ENCODE measurements at places on chromosomes 1 and 21.

DNA sequence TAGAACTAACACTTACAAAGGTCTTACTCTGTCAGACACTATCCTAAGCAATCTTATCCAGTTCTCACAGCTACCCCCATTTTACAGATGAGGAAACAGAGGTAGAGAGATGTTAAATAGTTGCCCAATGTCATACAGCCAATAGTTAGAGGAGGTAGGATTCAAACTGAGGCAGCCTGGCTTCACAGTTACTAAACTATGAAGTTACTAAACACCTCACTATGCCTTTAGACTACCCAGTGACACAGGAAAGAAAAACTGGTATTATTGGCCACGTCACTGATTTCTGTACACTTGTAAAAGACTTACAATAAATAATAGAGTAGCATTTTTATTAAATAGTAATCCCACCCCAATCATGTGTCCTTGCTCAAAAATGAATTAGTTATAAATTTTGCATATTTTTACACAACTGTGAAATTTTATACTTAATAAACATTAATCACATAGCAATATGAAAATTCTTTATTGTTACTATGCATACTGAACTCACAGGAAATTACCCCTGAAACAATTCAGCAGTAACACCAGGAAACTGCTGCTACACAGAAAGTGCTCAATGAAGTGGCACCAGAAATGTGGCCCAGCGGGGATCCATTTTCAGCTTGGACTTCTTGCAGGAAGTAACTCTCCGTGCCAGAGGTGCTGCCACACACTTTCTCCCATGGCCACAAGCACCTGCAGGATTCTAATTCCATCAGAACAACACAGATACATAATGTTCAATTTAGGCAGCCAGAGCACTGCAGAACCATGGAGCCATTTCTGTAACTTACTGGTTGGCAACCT lies 69.4 kb downstream of the VAV3 start:
- peak; percentile 3 for DNase-seq

DNA sequence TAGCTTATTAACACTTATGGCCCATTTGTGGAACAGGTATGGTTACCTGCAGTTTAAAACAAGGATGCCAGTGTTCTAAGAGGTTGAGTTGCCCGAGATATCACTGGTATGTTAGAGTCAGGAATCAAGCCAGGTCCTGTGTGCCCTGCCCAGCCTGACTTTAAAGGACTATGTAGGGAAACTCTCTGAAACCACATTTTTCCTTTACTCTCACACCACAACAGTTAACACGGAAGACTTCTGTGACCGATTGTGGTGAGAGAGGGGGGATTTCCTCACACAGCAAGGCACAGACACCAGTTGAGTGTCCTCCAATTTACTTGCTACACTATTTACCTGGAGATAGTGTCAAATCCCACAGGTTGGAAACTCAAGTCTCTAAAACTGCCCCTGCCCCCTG lies 47.8 kb downstream of the UCK2 start:
- DNase-seq = no peak

GRCh38 chr21:34180826-34181359 lies 107.5 kb downstream of the MRPS6 start:
- DNase-seq = no peak

GRCh38 chr1:186225096-186225495 lies 150.0 kb downstream of the TPR start:
- no peak for DNase-seq

- no peak for DNase-seq
These were observed 7.3 kb downstream of the UQCRHL start for GRCh38 chr1:15799928-15800835.

GRCh38 chr1:44029260-44029910 lies 1.9 kb downstream of the SLC6A9 start:
- no peak for DNase-seq

DNA sequence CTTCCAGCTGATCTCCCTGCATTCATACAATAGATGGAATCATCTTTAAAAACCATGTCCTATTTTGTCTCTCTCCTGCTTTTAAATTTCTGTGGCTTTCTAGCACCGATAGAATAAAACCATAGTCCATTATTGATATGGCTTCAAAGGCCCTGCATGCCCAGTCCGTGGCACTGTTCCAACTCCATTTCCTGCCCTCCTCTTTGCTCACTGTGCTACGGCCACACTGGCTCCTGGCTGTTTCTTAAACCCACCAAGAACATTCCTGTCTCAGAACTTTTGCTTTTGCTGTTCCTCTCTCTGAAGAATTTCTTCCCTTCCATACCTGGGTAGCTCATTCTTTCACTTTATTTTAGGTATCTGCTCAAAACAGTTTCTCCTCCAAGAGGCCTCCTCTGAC lies 7.2 kb downstream of the SLAMF1 start:
- DNase-seq = no peak

- no peak for DNase-seq
These were observed 126.7 kb upstream of the POU3F1 start for GRCh38 chr1:38173157-38173831.

DNA sequence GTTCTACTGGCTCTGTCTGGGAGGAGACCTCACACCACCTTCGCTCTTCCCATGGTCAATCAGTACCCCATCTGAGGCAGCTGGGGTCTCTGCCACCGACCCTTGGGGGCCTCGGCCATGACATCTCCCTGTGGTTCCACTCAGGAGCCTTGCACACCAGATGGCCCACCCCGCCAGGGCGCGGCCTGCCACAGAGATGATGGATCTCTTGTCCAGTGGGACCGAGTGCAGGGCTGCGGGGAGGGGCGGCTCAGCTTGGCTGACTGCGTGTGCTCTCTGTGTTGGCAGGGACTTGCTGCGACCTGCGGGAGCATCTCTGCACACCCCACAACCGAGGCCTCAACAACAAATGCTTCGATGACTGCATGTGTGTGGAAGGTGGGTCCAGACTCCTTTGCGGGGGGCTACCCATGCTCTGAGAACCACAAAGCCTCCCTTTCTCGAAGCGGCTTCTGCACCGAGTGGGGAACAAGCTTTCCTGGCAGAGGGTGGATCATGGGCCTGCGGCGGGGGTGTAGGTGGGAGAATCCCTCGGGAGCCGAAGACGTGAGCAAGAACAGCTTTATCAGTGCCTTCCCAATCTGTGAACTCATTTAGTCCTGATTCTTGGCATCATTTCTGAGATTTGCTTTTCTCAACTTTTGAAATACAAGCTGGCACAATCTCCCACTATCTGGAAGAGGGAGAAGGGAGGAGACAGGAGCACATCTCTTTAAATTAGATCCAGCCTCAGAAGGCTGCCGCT lies 20.9 kb upstream of the AGTRAP start:
- no peak for DNase-seq

DNA sequence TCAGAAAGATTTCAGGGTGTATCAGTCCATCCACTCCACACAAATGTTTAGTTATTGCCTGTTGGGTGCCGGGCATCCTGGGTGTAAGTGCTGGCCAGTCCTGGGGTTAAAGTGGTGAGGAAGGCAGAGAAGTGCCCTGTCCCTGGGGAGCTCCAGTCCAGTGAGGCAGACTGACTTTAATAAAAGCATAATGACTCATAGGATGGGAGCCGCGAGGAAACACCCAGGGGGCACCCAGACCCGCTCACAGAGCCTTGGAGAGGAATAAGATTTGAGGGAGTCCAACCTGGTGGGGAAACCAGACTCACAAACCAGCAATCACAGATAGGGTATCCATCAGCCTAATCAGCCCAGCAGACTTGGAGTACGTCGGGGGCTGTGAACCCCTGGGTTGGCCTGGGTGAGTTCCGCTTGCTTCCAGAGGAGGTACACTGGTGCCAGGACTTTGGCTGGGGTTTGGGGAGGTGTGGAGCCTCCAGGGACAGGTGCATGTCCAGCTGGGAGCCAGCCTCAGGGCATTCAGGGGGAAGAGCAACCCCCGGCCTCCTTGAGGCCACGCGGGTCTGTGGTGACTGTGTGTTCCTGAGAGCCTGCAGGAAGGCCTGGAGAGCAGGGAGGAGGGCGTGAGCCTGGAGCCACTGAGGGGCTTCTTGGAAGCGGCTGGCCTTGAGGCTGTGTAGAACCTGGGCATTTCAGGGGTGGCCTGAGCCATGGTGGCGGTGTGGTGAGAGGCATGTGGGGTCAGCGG lies 3.7 kb downstream of the PEAR1 start:
- no peak for DNase-seq

DNA sequence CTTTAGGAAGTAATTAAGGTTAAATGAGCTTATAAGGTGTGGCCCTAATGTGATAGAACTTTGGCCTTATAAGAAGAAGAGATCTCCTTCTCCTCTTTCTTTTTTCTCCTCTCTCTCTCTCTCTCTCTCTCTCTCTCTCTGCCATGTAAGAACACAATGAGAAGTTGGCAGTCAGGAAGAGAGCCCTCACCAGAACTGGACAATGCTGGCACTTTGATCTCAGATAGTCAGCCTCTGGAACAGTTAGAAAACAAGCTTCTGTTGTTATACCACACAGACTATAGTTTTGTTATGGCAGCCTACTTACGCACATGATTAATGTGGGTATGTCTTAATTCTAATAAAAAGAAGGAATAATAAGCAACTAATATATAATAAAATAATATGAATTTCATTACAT lies 444.2 kb upstream of the LRRC7 start:
- no peak for DNase-seq

- DNase-seq = no peak
These were observed 21.7 kb upstream of the PEX10 start for GRCh38 chr1:2433936-2434655.

DNA sequence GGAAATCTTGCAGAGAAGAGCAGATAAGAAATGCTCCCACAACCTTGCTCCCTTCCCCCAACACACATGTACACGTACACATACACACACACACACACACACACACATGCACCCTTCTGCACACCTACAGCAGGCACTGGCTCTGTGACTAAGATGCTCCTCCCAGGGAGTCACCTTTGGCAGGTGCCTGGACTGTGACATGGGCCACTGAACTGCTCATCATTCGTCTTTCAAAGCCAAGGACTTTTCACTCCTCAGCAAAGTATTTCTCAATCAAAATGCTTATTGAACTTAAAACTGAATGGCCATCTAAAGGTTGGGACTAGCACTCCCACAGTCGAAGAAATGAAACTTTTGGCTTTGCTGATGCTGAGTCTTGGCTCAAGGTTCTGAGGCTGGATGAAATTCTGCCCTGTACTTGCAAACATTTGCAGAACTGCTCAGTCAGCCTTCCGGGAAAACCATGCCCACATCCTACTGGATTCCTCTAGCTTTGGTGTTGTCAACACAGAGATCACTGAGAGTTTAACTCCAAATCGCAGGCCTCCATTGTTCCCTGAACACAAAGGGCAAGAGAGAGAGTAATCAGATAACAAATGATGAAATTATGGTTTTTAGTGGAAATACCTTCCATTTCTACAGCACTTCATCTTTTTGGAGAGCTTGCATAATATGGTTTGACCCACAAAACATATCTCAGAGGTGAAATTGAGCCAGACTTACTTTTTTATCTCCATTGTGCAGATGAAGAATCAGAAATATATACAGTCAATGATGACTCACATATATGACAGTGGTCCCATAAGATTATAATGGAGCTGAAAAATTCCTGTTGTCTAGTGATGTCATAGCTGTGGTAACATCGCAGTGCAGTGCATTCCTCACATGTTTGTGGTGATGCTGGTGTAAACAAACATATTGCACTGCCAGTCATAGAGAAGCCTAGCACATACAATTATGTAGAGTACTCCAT lies 72.4 kb upstream of the BCAR3 start:
- no peak for DNase-seq

DNA sequence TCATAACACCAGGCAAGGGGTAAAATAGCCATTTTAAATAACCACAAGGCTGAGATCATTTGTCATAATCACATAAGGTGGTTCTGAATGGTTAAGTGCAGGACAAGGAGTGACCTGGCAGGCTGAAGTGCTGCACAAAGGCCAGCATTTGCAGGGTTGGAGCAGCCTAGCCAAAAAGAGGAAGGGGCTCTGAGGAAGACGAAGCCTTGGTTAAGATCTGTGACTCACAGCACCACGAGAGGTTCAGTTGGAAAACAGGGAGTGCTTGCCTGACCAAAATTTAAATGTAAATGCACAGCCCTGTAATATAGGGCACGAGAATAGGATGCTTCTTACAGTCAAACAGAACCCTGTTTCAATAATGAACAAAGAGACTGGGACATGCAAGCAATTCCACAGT lies 12.1 kb downstream of the ATP5PF start:
- DNase-seq = no peak
